ENCODE measurements at places on chromosomes 3 and 15.

GRCh38 chr3:182464513-182465145 lies 328.7 kb upstream of the ATP11B start:
- no peak for DNase-seq

GRCh38 chr3:90055666-90056065 lies 948.2 kb downstream of the EPHA3 start:
- DNase-seq, result no peak

DNA sequence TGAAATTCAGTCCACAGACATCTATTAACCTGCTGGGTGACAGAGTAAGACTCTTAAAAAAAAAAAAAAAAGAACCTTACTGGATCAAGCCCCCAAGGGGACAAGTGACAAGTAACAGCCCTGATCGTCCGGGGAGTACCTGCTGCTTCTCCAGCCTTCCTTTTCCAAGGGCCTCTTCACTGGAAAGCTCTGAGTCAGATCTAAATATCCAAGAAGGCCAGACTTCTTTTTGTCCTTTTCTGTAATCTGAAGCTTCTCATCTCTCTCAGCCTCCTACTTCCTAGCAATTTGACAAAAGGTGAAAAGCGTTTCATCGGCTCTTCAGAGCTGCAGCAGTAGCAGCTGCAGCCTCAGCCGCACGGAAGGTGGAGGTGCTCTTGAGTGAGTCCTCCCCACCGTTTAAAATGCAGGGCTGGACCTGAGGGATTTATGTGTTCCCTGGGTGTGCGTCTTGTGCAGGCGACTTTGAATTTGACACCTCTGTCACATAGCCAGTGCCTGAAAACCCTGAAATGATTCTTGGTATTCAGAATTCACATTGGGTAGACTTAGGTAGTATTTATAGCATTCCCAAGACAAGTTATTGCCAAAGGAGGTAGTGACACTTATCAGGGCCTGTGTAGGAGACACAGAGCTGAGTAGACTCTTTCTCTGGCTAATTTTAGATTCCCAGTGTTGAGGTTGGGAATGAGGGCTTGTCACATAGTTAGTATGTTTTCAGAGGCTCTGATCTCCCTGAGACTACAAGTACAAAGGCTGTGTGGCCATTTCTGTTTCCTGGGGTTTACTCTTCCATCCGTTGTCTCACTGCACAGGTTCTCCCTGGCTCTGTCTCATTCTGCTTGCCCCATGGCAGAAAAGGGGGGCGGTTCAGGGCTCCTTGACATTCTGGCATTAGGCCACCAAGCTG lies 291.2 kb upstream of the C2CD4B start:
- DNase-seq, result no peak

- DNase-seq, result no peak
Measured at GRCh38 chr3:55622116-55622515, 135.0 kb upstream of the WNT5A start.
